Stimulated activated CD4-positive, alpha-beta T cell treated with anti-CD3 and anti-CD28 coated beads, TNF-alpha, amount 100 ng/mL, for 24 hours (primary cell): ENCODE measurements at places on chromosomes 2 and 18.

GRCh38 chr2:234628953-234629352 is 132.1 kb upstream of the ARL4C start:
- no peak for DNase-seq

DNA sequence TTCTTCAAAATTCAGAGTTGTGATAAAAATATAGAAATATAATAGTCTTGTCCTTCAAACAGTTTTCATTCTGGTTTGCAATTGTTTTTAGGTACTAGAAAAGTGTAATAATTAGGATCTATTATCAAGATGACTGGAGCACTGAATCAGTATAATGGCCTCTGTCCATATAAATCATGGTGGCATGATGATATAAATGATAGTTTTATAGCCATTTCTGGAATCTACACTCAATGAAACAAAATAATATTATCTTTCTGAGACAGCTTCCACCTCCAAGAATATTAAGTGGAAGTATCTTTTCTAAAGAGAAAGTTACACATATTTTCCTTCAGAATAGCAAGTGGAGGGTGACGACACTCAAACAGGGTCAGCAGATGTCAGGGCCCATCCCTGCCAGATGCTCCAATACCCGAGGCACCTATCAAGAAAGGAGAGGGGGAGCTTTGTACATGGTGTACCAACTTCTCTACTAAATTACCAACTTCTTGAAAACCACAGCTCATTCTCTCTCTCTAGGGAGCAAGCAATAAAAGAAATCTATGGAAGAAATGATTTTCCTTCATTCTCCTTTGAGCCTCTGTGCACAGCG is 882.7 kb upstream of the CHAC2 start:
- DNase-seq = no peak

- no peak for DNase-seq
These were observed 60.5 kb downstream of the BMPR2 start for GRCh38 chr2:202436626-202437025.

DNA sequence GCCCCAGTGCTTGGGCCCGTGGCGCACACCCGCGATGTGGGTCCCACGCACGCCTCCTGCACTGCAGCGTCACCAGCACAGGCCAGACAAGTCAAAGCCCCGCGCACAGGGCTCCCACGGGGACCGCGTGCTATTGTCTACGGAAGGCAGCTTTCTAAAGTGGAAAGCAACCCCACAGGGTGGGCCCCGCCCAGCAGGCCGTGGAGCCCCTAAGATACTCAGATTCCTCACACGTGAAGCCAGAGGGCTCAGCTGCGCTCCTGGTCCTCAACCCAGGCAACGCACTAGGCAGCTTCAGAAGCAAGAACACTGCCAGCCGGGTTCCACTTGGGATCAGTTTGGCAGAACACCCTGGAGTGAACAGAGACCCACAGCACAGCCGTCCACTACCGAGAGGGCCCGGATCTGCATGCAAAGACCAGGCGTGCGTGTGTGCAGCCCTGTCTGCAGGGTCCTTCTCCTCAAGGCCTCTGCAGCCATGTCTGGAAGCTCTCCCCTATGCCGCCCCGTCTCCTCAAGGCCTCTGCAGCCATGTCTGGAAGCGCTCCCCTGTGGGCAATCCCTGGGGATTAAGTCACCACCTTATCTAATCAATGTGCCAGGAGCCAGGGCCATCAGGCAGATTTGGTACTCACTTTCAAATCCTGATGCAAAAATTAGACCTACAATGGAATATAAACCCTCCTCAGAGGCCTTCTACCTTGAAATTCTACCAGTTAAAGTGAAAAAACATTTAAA is 231.3 kb downstream of the HDAC4 start:
- no peak for DNase-seq

DNA sequence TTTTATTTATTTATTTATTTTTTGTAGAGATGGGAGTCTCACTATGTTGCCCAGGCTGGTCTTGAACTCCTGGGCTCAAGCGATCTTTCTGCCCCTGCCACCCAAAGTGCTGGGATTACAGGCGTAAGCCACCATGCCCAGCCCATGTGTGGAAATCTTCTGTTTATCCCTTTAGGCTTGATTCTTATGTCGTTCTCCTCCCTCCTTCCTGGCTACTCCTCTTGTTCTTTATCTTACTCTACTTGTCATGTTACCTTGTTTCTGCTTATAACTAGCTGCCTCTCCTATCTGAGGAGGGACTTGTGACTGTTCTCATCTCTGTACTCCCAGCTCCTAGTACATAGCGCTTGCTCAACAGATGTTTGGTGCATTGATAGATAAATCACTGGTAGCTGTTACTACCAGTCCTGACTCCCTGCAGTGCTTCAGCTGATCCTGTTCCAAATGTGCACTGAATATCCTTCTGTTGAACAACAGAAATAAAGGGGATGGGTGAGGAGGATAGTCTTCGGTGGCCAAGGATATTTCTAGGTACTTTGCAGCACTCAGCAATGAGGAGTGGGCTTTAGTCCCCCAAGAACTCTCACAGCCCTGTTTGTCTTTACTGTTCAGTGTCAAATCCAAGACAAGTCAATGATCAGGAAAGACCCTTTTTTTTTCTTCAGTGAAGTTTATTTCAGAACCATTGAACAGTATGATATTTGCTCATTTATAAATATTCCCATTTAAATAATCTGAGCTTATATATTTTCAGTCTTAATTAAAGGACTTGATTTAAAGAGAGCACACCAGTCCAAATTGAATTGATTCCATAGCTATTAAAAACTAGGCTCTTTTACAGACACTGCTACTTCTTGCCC is 7.2 kb downstream of the IL1B start:
- DNase-seq = no peak

GRCh38 chr2:202671317-202672035 is 36.7 kb downstream of the FAM117B start:
- no peak for DNase-seq
